GM06990 (cell line): ENCODE measurements at places on chromosomes 2 and 18.

- DNase-seq = no peak
Observed at GRCh38 chr2:188787021-188787657, 187.0 kb upstream of the COL3A1 start.

GRCh38 chr2:68251187-68251854 lies 1.0 kb downstream of the PPP3R1 start:
- peak; percentile 76 for DNase-seq

GRCh38 chr2:168427451-168427850 lies 28.6 kb upstream of the CERS6 start:
- no peak for DNase-seq

- no peak for DNase-seq
Observed at GRCh38 chr2:19490846-19491435, 132.5 kb upstream of the OSR1 start.

- no peak for DNase-seq
Observed at GRCh38 chr18:25326361-25326952, 25.5 kb downstream of the ZNF521 start.

DNA sequence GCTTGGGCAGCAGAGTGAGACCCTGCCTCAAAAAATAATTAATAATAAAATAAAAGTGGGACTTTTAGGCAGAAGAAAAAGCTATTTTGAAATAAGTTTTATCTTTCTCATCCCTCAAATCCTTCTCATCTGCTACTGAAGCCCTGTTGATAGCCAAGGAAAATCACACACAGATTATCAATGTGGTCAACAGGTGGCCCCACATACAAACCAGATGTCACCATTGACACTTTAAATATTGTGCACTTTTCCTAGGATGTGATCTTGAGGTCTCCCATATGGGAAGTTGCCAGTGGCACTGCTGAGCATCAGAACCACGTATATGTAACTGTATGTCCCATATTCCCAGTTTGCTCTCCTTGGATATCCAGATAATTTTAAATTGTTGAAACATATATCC lies 64.6 kb downstream of the KCTD18 start:
- no peak for DNase-seq

GRCh38 chr2:164655336-164655735 lies 34.1 kb upstream of the GRB14 start:
- DNase-seq = no peak

DNA sequence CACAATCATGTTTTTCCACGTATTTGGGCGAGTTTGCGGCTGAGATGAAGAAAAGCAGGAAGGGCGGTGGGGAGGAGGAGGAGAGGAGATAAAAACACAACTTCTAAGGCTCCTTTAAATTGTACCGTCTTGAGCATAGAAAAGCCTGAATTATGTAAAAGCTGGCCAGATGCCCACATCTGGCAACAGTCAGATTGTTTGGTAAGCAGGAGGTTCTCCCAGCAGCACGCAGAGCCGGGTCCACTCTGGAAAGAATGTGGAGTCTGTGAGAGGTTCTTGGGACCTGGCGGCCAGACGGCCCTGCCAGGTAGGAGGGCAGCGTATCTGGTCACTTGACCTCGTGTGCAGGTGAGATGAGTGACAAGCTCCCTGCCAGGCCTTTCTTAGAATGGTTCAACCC lies 215.3 kb upstream of the APCDD1 start:
- DNase-seq = no peak

GRCh38 chr2:97646977-97647376 lies 1.1 kb downstream of the COX5B start:
- DNase-seq = no peak

DNA sequence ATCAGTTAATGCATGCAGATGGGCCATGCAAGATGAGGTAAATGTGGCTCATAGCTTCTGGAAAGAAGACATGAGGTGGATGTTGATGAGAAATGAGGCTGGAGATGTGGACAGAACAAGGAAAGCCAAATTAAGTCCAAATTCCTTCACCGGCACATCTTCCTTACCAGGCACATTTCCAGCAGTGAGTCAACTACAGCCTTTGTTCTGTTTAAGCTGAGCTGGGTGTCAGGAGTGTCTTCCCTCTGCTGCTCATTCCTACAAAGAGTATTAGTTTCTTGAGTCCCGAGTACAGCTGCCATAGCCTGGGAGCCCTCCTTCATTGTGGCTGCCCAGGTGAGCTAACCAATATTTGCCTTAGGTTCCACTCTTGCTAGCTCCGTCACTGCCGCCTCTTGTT lies 945.0 kb downstream of the SLC4A3 start:
- no peak for DNase-seq

DNA sequence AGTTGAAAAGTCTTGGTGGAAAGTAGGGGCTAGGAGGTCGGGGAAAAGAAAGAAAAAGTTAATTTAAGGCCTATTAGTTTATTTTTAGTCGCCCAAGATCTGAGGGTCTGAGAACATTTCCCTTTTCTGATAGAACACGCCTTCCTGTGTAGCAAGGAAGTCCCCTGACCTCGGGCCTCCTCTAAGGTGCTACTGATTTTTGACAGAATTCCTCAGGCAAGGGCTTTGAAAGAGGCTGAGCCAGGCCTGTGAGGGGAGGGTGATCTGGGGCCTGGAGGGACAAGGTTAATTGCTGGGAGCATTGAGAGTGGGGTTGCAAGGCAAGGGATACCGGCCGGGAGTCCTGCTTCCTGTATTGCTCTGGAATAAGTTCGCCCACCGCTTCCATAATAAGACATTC lies 131.4 kb upstream of the MYCN start:
- no peak for DNase-seq

GRCh38 chr18:78625847-78626246 lies 353.8 kb upstream of the SALL3 start:
- no peak for DNase-seq
